ENCODE measurements at places on chromosomes 5 and 9.

DNA sequence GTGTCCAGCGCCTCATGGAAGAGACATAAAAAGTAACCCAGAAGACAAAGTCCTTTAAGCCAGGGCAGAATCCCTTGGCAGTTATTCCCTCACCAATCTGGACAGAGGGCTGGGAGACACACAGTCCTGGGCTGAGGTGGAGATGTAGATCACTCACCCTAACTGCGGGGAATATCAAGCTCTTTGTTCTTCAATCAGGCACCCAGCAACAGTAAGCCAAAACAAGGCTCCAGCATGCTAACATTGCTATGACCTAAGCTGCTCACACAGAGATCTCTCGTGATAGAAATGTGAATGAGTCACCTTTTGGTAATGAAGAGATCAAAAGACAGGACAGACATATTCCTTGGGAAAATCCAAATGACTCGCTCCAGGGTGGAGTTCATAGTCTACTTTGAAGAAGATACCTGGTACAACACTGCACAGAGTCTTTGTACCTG, 101.3 kb downstream of the FBN2 start:
- peak; percentile 77 for DNase-seq

DNA sequence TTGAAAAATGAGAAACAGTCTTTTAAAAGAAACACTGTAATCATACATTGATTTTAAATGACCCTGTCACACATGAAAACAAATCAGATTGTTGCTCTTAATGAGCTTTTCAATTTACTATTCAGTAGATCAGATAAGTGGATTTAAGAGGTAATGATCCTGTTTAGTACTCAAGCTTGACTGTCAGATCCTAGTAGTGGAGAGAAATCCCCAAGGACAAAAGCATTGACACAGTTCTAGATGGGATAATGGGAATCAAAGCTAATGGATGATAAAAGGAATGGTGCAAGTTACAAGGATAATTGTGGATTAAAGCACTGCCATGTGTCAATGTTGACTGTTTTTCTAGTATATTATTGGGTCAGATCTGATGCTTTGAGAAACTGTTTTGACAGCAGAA, 142.3 kb upstream of the TLX3 start:
- DNase-seq: no peak

DNA sequence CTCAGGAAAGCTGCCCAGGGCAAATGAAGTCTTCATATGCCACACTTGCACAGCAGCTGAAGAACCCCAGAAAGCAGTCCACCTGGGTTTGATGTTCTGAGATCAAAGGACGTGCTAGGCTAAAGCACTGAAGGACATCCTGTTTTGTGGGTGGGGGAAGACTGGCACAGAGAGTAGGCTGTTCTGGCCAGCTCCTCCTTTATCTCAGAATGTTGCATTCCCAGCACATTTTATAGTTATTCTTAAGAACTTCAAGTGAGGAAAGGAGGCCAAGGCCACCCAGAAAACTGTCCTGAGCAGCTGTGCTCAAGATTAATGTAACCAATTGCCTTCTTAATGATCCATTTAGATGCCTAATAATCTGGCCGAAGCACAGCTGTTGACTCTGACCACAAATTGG, 10.9 kb downstream of the SHOC1 start:
- no peak for DNase-seq

GRCh38 chr9:87245271-87245670, 252.4 kb upstream of the DAPK1 start:
- no peak for DNase-seq

GRCh38 chr5:54804521-54804920, 180.9 kb downstream of the ESM1 start:
- no peak for DNase-seq

DNA sequence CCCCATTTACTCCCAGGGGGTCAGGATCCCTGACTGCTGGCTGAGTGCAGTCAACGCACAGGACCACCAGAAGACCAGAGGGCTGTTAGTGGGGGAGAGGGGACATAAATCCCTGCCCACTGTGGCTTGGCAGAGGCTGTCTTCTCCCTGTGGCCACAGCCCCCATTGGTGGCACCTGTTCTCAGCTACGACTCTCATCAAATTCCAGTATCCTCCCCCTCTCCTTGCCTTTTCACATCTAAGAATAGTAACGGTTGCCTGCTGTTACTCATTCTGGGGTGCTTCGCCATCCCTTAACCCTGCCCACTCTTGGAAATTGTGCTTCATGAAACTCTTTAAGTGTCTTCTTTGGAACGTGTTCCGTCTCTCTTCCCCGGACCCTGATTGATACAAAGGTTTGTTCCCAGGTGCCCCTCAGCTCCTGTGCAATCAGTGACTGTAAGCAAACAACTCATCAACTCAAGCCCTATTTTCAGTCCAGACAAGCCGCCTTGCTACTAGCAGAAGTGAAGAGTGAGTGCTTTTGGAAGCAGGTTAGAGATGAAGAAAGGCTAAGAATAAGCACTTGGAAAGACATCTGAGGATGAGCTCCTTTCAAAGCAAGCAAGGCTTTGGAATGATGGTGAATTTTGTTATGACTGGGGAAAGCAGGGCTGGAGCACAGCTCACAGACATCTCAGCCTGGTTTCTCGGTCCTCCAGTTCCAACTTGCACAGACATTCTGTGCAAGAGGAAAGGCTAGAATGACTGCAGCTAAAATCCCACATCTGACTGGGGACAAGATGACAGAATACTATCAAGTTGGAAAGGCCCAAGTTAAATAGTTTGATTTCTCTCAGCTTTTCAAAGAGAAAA, 22.9 kb upstream of the DENND1A start:
- DNase-seq: no peak

DNA sequence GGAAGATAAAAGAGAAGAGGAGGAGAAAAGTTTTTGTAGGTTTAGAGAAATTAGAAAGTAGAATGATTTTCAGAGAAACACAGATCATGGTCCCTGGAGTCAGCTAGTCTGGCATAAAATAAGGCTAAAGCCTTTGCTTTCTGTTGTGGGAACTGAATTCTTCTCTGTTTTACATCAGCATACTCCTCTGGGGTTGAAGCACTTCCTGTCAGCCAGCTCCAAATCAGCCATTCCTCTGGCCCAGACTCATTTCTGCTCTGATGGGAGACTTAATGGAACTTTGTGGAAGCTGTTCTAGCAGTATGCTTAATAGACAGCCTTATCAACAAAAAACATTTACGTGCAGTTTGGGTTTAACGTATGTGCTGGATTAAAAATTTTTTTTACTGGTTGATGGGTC, 143.2 kb downstream of the HMHB1 start:
- peak; percentile 78 for DNase-seq

- DNase-seq: peak; percentile 70
Measured at GRCh38 chr5:58156361-58156760, 303.5 kb downstream of the PLK2 start.

DNA sequence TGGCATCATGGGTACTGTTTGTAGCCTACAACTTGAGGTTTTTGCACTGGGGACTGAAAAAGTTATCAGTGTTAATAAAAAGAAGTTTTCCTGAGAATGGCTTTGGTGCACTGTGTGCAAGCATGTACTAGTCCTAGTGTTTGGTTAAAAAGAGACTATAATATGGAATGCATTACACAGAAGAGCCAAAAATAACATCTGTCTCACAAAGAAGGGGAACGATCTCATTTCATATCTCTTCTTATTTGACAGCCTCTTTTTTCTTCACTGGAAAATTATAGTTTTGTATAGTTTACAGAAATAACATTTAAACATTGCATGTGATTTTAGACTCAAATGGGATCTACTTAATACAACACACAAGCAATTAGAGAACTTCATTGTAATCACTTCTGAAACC, 127.0 kb upstream of the GDNF start:
- no peak for DNase-seq

DNA sequence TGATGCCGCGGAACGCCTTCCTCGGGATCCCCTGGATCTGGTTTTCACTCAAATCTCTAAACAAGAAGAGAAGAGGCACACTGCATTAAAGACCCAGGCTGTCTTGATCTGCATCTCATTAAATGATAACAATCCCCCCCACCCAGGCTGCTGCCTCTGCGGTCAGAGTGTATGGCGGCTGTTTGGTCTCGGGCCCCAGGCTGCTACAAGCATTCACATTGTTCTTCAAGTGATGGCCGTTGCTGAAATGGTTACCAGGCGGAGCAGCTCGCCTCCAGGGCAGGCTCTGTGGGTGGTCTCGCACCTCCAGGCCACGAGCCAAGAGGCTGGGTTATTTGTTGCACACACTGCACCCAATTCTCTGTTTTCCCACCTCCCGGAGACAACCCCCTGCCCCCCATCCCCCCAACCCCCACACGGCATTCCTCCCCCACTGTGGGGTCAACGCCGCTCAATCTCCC, 304.1 kb upstream of the PANK3 start:
- DNase-seq: peak; percentile 39

GRCh38 chr5:28369418-28369817, 1331.0 kb upstream of the CDH9 start:
- peak; percentile 6 for DNase-seq

- DNase-seq: no peak
Measured at GRCh38 chr5:160221082-160221481, 8.2 kb upstream of the FABP6 start.

DNA sequence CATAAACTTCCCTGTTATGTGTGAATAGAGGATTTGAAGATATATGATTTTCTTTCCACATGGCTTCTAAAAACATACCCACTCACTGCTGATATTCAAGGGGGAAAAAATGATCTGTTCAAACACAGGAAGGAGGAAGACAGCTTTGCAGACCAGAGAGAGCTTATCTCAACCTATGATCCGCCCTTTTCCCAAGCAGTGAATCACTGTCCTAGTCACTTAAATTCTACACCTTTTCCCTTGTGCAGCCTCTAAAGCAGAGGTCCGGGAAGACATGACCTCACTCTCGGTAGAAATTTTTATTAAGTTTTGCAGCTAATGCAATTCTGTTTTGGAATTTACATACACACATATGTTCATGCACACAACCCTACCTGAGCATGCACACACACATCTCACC, 197.2 kb downstream of the DIRAS2 start:
- DNase-seq: no peak

DNA sequence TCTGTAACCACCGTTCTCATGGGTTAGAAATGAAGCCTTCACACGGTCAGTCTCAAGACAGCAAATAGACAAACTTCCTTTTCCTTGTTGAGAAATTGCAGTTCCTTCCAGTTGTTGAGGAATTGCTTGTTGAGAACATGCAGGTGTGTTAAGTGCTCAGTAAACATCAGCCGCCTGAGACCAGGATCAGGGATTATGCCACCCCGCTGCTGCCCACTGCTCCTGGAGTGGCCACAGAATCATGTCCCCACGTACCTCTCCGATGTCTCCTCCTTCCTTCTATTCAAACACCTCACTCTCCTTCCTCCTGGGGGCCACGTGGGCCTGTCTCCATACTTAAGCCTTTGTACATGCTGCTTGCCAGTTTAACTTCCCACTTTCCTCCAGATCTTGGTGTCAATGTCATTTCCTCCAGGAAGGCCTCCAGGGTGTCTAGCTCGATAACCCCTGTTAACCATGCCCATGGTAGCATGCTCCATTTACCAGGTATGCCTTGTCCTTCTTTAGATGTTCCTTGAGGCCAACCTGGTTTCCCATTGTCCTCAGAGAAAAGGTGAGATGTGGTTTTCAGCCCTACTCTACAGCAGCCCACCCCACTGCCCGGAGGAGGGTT, 33.8 kb upstream of the RPL26L1 start:
- DNase-seq: no peak

DNA sequence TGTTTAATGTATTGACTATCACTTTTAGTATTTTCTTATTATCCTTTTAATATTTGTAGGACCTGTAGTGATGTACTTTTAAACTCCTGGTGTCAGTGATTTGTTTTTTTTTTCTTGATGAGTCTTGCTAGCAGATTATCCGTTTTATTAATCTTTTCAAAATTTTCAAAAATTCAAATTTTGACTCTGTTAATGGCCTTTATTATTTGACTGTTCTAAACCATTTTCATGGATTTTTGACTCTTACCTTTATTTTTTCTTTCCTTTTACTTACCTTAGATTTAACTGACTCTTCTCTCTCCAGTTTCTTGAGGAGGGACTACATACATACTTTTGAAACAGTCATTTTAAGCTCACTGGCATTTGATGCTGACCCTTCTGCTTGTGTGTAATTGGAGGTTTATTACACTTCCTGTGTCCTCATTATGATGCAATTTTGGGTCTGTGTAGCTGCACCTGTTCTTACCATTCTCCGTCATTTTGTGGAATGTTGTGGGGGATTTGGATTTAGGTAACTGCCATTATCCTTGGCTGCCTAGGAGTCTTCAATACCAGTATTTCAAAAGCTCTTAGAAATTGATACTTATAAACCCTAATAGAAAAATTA, 32.0 kb upstream of the EXOC3 start:
- no peak for DNase-seq

GRCh38 chr9:137804908-137805630, 72.5 kb upstream of the CACNA1B start:
- peak; percentile 21 for DNase-seq

DNA sequence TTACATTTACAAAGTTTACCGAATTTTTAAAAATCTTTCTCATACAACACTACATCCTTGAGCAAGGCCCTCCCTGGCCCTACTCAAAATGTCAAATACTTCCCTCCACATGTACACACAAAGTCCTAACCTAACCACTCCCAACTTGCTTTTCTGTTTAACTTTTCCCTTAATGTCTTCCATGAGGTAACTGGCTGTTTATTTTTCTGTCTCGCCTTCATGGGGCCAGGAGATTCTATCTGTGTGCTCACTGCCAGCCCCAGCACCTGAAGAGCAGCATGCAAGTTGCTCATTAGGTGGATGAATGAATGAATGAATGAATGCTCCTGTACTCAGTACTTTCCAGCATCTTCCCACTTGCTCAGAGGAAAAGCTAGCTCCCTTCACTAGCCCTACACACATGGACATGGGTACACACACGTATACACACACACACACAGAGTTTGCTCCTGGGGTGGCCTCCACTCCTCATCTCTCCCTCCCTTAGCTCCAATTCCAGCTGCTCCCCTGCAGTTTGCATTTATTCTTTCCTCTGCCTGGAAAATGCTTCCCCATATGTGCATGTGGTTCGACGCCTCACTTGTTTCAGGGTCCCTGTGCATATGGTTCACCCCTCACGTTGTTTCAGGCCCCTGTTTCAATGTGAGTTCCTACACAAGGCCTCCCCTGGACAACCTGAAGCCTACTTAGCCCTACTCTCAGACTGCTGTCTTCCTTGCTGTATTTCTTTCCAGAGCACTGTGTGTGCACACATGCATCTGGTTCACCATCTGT, 165.2 kb downstream of the ROR2 start:
- no peak for DNase-seq

GRCh38 chr5:82734347-82734746, 342.8 kb downstream of the TMEM167A start:
- no peak for DNase-seq

DNA sequence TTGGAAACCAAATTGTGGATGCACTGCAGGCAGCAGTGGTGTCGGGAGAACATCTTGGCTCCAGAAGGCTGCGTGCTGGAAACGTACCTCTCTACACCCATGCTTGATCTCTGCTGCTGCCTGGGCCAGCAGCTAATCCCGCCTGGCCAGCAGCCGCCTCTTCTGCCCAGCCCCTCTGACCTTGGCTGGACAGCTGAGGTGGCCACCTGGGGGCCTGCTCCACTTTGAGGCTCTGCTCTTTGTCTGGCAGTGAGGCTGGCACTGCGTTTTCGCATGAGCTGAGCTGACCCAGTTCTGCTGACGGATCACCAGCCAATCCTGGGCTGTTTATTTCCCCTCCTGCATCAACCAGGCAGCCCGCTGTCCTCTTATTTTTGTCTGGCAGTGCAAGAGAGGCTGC, 154.9 kb downstream of the TENT4A start:
- DNase-seq: no peak

Data from fibroblast of upper back skin (primary cell).